Naive thymus-derived CD8-positive, alpha-beta T cell (primary cell): ENCODE measurements at places on chromosomes 16 and 17. TPM values are rescaled to one million over a fixed set of nuclear protein-coding genes. Genes with fewer than 3 reads are reported as not detected.

The LPCAT2 gene
- 0.70 TPM for total RNA-seq

The KRTAP3-1 gene
- not detected for total RNA-seq

The HID1 gene
- 15.0 TPM for total RNA-seq

The NT5M gene
- 1.8 TPM for total RNA-seq

The PITPNM3 gene
- total RNA-seq = 0.74 TPM

The TMEM220 gene
- 13.8 TPM for total RNA-seq

The ETV4 gene
- not detected for total RNA-seq

The AANAT gene
- not detected for total RNA-seq

The MFAP4 gene
- total RNA-seq = not detected

The PYDC1 gene
- total RNA-seq = not detected

The SLC35G6 gene
- total RNA-seq = not detected

The ASPA gene
- total RNA-seq = not detected

The CCL13 gene
- total RNA-seq = not detected

The TNFRSF17 gene
- 0.63 TPM for total RNA-seq

The SPECC1 gene
- total RNA-seq = 1.8 TPM

The CACNG4 gene
- not detected for total RNA-seq

The ZNF750 gene
- total RNA-seq = not detected

The PMP22 gene
- total RNA-seq = 0.27 TPM

The HS3ST6 gene
- total RNA-seq = not detected

The ANKFN1 gene
- total RNA-seq = not detected

The SLFN12L gene
- 51.1 TPM for total RNA-seq

The TEX14 gene
- 1.1 TPM for total RNA-seq
